ENCODE measurements at places on chromosomes 1 and 21. TPM values are rescaled to one million over a fixed set of nuclear protein-coding genes. Genes with fewer than 3 reads are reported as not detected.

DNA sequence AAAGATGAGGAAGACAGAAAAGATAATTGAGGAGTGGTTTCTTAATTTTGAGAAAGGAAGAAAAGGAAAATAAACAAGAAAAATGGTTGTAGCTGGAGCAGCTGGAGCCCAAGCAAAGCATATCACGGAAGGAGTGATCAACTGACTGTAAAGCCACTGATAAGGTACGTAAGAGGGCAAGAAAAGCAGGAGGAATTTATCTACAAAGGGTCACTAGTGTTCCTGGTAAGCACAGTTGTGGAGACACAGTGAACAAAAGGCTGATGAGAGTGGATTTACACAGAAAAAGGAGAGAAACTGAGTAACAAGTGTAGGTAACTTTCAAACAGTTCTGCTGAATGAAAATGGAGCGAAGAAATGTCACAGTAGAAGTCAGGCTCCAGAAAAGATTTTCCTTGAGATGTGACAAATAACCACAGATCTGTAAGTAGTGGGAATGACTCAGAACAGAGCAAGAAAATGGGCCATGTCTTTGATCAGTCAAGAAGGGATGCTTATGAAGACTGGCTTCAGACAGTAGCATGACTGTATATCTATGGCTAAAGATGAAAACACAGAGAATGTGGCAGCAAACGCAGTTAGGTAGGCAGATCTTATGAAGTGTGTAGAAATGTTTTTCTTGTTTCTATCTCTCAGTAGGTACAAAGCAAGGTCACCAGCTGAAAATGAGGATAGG is 45.6 kb upstream of the RBM34 start:
- H3K36me3 ChIP-seq = no peaks in the 10 kb centered on the region
- peaks cover 3% of the 10 kb centered on the region for H3K4me1 ChIP-seq
- no peak overlapping the region for H3K4me3 ChIP-seq
- no peaks in the 10 kb centered on the region for H3K27me3 ChIP-seq

GRCh38 chr1:247386217-247386616 is 29.8 kb upstream of the NLRP3 start:
- no peaks in the 10 kb centered on the region for H3K4me1 ChIP-seq
- no peak overlapping the region for H3K4me3 ChIP-seq
- H3K36me3 ChIP-seq = no peaks in the 10 kb centered on the region

DNA sequence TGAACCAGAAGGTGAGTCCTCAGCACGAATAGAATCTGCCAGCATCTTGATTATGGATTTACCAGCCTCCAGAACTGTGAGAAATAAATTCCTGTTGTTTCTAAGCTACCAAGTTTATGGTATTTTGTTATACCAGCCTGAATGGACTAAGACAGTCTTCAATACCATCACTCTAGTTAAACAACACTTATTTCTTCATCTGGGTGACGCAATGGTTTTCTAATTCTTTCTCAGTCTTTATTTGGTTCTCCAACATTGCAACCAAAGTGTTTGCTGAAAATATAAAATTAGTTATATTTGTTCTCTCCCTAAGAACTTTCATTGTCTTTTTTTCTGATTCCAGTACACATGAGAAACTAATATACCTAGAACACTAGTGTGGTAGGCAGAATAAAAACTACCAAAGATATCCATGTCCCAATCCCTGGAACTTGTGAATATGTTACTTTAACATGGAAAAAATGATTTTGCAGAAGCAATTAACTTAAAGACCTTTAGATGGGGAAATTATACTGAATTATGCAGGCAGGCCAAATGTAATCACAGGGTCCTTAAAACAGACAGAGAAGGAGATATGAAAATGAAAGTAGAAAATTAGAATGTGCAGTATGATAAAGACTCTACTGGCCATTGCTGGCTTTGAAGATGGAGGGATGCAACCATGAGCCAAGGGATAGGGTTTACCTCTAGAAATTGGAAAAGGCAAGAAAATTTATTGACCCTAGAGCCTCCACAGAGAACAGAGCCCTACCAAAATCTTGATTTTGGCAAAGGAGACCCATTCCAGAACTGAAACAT is 1115.1 kb downstream of the PLA2G4A start:
- no peaks in the 10 kb centered on the region for H3K36me3 ChIP-seq
- H3K27ac ChIP-seq = no peak overlapping the region
- H3K4me3 ChIP-seq = no peak overlapping the region
- no peaks in the 10 kb centered on the region for H3K27me3 ChIP-seq
- no peak for DNase-seq
- no peaks in the 10 kb centered on the region for H3K4me1 ChIP-seq

- no peak overlapping the region for H3K4me3 ChIP-seq
- DNase-seq = no peak
- no peak overlapping the region for H3K27ac ChIP-seq
- no peaks in the 10 kb centered on the region for H3K36me3 ChIP-seq
- no peaks in the 10 kb centered on the region for H3K27me3 ChIP-seq
These were observed 44.5 kb upstream of the CCDC190 start for GRCh38 chr1:162905174-162906158.

GRCh38 chr1:30420519-30421050 is 302.8 kb downstream of the MATN1 start:
- no peaks in the 10 kb centered on the region for H3K4me1 ChIP-seq
- DNase-seq = no peak
- no peaks in the 10 kb centered on the region for H3K36me3 ChIP-seq
- H3K27me3 ChIP-seq = no peaks in the 10 kb centered on the region
- no peak overlapping the region for H3K27ac ChIP-seq

DNA sequence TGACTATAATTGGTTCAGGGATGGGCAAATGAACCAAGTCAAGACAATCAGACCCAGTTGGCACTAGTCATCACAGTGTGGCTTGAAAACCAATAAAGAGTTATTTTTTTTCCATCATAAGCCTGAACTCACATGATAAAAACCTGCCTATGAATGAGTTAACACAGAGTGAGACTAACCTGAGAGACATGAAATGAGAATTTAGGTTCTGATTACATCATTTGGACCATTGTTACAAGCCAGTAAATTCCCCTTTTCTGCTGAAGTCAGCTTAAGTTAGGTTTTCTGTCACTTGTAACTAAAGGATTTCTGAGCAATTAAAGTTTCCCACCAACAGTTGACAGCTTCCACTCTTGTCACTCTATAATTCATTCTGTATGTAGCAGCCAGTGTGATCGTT is 9.6 kb upstream of the RSBN1 start:
- peaks cover 48% of the 10 kb centered on the region for H3K36me3 ChIP-seq
- no peaks in the 10 kb centered on the region for H3K27me3 ChIP-seq
- no peak overlapping the region for H3K27ac ChIP-seq
- H3K4me3 ChIP-seq = no peak overlapping the region

DNA sequence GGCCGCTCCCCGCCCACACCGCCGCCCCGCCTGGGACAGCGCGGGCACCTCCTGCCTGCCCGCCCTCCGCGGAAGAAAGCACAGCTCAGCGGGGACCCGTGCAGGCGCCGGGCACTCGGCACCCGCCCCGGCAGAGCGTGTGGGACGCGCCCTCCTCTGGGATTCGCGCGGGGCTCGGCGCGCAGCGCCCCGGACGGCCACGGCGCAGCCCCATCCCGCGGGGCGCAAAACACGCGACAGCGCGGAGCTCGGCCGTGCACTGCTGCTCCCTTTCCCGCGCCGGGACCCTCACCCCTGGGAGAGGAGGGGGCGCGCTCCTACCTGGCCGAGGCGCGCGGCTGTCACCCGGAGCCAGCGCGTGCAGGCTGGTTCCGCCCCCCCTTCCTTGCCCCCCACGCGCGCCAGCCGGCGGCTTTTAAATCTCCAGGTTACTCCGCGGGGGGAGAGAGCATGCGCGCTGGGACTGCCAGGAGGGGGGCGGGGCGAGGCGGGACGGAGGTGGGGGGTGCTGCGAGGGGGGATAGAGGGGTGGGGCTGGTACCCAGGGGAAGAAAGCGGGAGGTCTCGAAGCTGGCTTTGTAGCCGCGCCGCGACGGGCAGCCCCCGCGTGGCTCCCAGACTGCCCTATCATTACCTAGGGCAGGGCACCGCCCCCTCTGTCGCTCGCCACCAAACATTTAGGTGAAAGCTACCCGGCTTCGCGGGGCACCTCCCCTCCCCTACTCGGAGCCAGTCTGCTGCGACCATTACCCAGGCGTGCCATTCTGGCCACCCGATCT is at the start of gene SLC45A3:
TSS of gene SLC45A3 (minus strand) at position 437 of the 779 bp plus-strand sequence. CDS start 15,853 bp downstream, outside the sequence.
- peaks cover 15% of the 10 kb centered on the region for H3K4me1 ChIP-seq
- no peaks in the 10 kb centered on the region for H3K36me3 ChIP-seq
- peaks cover 33% of the 10 kb centered on the region for H3K27me3 ChIP-seq
- H3K4me3 ChIP-seq = peak within 1 kb of the TSS; percentile 71
- no peak within 1 kb of the TSS for H3K27ac ChIP-seq

GRCh38 chr1:58748666-58749065 is 35.2 kb downstream of the JUN start:
- peaks cover 2% of the 10 kb centered on the region for H3K27me3 ChIP-seq
- no peaks in the 10 kb centered on the region for H3K4me1 ChIP-seq
- no peaks in the 10 kb centered on the region for H3K36me3 ChIP-seq
- H3K27ac ChIP-seq = no peak overlapping the region
- H3K4me3 ChIP-seq = no peak overlapping the region

- no peaks in the 10 kb centered on the region for H3K36me3 ChIP-seq
- DNase-seq = no peak
- no peak overlapping the region for H3K27ac ChIP-seq
- no peaks in the 10 kb centered on the region for H3K27me3 ChIP-seq
- H3K4me3 ChIP-seq = no peak overlapping the region
These were observed 19.7 kb downstream of the COG2 start for GRCh38 chr1:230661976-230662375.

- H3K27me3 ChIP-seq = no peaks in the 10 kb centered on the region
- H3K4me3 ChIP-seq = peak overlapping the region; percentile 14
- no peaks in the 10 kb centered on the region for H3K36me3 ChIP-seq
- peak overlapping the region; percentile 53 for H3K27ac ChIP-seq
- no peak for DNase-seq
These were observed 8.1 kb downstream of the CD247 start for GRCh38 chr1:167510244-167510643.

DNA sequence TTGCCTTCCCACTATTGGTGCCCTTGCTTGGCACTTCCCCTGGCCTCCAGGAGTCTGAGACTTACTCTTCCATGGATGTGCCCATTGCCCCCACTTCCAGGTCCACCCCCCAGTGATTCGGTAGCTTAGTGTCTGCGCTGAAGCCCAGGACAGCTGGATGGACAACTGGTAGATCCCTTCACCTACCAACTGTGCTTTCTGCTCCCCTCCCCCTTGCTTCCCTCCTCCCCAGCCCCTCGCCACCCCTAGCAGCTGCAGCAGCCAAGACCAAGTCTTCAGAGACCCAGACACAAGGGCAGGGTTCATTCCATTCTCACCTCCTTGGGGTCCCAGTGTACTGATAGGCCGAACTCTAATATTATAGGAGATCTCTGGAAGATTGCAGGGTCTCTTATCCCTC is 6.9 kb downstream of the LMNA start:
- DNase-seq = no peak
- no peak overlapping the region for H3K4me3 ChIP-seq
- H3K27ac ChIP-seq = no peak overlapping the region
- peaks cover 3% of the 10 kb centered on the region for H3K27me3 ChIP-seq
- no peaks in the 10 kb centered on the region for H3K36me3 ChIP-seq

DNA sequence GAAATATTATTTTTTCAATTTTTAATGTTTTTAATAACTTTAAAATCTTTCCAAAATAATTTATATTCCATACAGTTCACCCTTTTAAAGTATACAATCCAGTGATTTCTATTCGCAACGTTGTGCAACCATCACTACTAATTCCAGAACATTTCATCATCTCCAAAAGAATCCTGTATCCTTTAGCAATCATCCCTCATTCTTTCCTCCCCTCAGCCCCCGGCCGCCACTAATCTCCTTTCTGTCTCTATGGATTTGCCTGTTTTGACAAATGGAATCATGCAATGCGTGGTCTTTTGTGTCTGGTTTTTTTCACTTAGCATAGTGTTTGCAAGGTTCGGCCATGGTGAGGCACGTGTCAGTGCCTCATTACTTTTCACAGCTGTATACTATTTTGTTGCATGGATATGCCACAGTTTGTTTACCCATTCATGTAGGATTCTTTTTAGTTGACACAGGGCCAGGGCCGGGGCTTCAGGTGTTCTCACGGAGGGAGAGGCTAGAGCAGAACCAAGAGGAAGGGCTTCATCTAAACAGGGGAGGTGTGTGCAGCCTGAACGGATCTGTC is 40.6 kb upstream of the ZBTB40 start:
- H3K27me3 ChIP-seq = no peaks in the 10 kb centered on the region
- DNase-seq = no peak
- H3K27ac ChIP-seq = no peak overlapping the region
- H3K4me3 ChIP-seq = no peak overlapping the region
- H3K36me3 ChIP-seq = no peaks in the 10 kb centered on the region

DNA sequence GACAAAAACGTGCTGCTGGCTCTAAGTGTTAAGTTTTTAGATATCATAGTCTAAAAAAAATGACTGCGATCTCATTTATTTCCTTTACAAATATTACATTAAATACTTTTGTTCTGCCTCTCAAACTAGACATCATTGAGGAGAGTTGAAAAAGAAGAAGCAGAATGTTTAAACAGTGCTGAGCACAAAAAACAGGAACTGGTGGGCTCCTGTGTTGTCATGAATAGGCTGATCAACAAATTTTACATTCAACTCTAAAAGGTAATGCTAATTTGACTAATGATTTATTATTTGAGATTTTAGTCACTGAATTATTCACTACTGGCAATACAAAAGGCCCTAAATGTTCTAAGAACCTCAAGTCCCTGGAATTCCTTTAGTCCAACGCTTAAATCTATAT is 66.1 kb downstream of the GPATCH2 start:
- no peak overlapping the region for H3K27ac ChIP-seq
- H3K4me1 ChIP-seq = no peaks in the 10 kb centered on the region
- no peaks in the 10 kb centered on the region for H3K27me3 ChIP-seq
- no peaks in the 10 kb centered on the region for H3K36me3 ChIP-seq
- no peak overlapping the region for H3K4me3 ChIP-seq

- H3K27ac ChIP-seq = no peak overlapping the region
- H3K4me3 ChIP-seq = no peak overlapping the region
- no peaks in the 10 kb centered on the region for H3K4me1 ChIP-seq
- H3K36me3 ChIP-seq = no peaks in the 10 kb centered on the region
These were observed 7.8 kb upstream of the CYB5R1 start for GRCh38 chr1:202974856-202975255.

Gene TNN
- not detected for total RNA-seq

Gene NBPF6
- not detected for total RNA-seq

Gene NMNAT1
- total RNA-seq = 8.0 TPM

Gene HAO2
- total RNA-seq = not detected

Gene FOXD3
- total RNA-seq = not detected

Gene RTCA
- 53.6 TPM for total RNA-seq

Gene PEAR1
- total RNA-seq = 0.28 TPM

Gene CNIH3
- 2.3 TPM for total RNA-seq

Gene GOLT1A
- total RNA-seq = 0.42 TPM

Gene DHCR24
- total RNA-seq = 19.9 TPM

Gene CELA2B
- total RNA-seq = not detected

Gene TDRD10
- not detected for total RNA-seq

Gene AZIN2
- total RNA-seq = 5.6 TPM

Gene FCGR3B
- total RNA-seq = 0.60 TPM

Data from T-cell (primary cell).